Right hindlimb (tissue), 1 donor: ENCODE measurements at places on chromosomes 4 and X.

DNA sequence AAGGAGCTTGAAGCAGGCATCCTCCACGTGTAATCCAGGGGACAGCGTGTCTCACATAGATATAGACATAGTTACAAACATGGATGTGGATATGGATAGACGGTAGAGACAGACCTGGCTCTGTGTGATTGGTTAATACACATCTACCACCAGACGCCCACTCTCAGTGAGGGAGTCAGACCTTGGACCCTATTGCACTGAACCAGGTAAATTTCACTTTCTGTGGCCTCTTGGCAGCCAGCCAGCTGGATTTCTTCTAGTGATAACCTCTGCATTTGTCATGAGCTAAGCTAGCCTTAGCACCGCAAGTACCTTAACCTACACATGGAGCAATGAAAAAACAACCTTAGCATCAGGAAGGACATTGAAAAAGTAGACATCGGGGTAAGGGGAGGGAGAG lies 79.2 kb upstream of the ACSL4 start:
- no peak for DNase-seq

GRCh38 chrX:147072747-147073146 lies 258.2 kb upstream of the CXorf51A start:
- no peak for DNase-seq

DNA sequence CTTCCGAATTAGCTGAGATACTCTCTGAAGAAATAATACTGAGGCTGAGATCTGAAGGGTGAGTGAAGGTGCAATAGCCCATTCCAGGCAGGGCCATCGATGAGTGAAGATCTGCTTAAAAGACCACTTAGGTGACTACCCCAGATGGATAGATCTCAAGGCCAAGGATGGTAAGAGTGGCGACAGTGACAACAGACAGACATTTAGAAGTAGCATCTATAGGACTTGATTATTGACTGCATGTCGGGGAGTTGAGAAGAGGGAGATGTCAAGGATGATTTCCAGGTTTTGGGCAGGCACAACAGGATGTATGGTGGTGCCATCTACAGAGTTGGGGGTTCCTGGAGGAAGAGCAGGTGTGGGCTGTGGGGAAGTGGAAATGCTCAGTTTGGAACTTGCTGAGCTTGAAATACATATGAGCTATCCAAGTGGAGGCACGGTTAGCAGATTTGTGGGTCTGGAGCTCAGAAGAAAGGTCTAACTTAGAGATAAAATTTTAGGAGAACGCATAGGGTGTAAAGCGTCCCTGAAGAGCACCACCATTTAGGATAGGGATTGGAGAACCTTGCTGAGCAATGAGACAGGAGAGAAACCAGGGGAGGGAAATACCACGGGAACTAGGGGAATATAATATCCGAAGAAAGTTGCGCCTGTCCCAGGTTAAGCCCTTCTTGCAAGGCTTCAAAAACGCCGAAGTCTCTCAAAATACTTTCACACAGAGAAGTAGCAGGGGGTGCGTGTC lies 688 bp downstream of the UFSP2 start:
- DNase-seq = no peak

DNA sequence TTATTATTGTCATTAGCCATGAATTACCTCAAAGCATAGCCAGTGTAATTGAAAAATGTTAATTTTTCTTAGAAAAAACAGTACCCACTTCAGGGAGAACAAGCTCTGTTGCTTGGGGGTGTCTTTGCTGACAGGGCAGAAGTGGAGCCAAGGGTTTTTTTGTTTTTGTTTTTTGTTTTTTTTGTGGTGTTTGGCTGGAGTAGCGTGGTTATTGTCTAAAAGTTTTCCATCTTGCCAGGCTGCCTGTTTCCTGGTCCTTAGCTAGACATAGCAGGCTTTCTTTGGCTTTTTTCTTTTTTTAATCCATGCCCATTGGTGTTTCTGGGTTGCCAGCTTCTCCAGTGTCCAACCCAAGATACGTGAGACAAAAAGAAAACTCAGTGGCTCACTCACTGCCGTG lies 61.5 kb downstream of the CASP3 start:
- no peak for DNase-seq
